Ovary (tissue), 10 donors: ENCODE measurements at places on chromosomes 4 and X.

- DNase-seq = peak; percentile 61
These were observed 612 bp downstream of the CPLX1 start for GRCh38 chr4:825063-825970.

GRCh38 chr4:47017494-47017893 lies 13.9 kb upstream of the GABRB1 start:
- DNase-seq = no peak

DNA sequence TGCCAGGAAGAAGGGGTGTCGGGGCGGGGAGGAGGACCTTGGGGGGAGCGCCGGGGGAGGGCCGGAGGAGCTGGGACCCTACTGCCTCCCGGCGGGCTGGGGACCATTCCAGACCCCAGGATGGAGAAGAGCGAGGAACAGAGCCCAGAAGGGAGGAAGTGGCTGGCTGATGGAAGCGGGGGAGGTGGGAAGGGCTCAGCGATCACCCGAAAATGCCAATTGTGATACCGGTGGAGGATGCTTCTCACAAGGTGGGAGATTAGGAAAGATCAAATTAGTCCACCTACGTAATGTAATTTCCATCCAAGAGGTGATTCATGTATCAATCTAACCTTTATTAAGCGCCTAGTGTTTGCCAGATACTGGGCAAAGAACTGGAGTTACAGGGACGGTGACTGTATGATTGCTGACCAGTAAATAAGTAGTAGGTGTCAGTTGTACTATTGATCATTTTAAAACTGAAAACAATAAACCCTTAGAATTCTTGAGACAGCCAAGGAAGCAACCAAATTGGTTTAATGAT lies 452 bp upstream of the RAI2 start:
- DNase-seq = no peak

- DNase-seq = no peak
These were observed 54.3 kb downstream of the IGFBP7 start for GRCh38 chr4:57055886-57056285.

- DNase-seq = no peak
These were observed 59.8 kb downstream of the ANOS1 start for GRCh38 chrX:8672176-8672575.
